Mesothelial cell of epicardium (in vitro differentiated cells): ENCODE measurements at places on chromosomes 1 and 21.

GRCh38 chr1:199979071-199979470, 48.4 kb upstream of the NR5A2 start:
- no peaks in the 10 kb centered on the region for H3K27me3 ChIP-seq
- H3K4me3 ChIP-seq, result no peak overlapping the region
- H3K36me3 ChIP-seq, result no peaks in the 10 kb centered on the region
- H3K4me1 ChIP-seq, result peaks cover 10% of the 10 kb centered on the region
- no peak overlapping the region for H3K27ac ChIP-seq

- H3K4me3 ChIP-seq, result peak overlapping the region; percentile 55
- peaks cover 50% of the 10 kb centered on the region for H3K4me1 ChIP-seq
- no peaks in the 10 kb centered on the region for H3K36me3 ChIP-seq
- peak overlapping the region; percentile 99 for H3K27ac ChIP-seq
Measured at GRCh38 chr1:183331091-183331742, 87.0 kb downstream of the NMNAT2 start.

DNA sequence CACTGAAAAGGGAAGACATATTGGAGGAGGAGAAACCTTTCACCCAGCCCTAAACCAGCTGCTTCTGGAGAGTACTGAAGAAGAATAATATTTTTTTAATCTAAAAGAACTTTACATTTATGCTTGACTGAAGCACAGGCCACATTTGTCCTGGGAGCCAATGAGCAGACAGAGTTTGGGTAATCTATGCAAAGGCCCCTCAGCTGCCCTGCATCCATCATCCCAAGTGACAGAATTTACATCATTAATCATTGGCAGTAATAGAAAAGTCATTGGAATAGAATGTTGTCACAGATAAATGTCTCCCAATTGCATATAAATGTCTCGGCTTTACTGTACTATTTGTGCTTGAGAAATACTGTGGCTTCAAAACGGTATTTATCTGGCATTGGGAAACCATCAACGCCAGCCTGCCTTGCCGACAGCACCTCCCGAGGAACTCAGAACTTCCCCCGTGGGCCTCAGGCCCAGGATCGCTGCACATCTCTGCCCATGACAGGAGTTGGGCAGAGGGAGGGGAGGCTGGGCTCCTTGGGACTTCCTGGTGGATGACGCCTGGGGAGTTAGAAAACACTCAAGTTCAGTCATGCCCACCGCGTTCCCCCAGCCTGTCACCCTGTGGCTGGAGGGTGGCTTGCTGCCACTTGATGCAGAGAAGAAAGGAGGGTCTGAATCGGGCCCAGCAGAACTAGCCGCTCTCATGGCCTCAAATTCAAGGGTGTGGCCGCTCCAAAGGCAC, 133.1 kb downstream of the CAMTA1 start:
- peak overlapping the region; percentile 59 for H3K27ac ChIP-seq
- H3K27me3 ChIP-seq, result peaks cover 1% of the 10 kb centered on the region
- H3K4me3 ChIP-seq, result no peak overlapping the region
- H3K4me1 ChIP-seq, result peaks cover 31% of the 10 kb centered on the region

- H3K27ac ChIP-seq, result no peak overlapping the region
- no peak for DNase-seq
- no peaks in the 10 kb centered on the region for H3K4me1 ChIP-seq
- no peak overlapping the region for H3K4me3 ChIP-seq
- H3K36me3 ChIP-seq, result peaks cover 3% of the 10 kb centered on the region
Measured at GRCh38 chr1:19689085-19689757, 24.5 kb downstream of the HTR6 start.

GRCh38 chr1:214445831-214446614, 105.4 kb downstream of the PTPN14 start:
- H3K4me3 ChIP-seq, result no peak overlapping the region
- H3K27me3 ChIP-seq, result no peaks in the 10 kb centered on the region
- peaks cover 63% of the 10 kb centered on the region for H3K4me1 ChIP-seq

DNA sequence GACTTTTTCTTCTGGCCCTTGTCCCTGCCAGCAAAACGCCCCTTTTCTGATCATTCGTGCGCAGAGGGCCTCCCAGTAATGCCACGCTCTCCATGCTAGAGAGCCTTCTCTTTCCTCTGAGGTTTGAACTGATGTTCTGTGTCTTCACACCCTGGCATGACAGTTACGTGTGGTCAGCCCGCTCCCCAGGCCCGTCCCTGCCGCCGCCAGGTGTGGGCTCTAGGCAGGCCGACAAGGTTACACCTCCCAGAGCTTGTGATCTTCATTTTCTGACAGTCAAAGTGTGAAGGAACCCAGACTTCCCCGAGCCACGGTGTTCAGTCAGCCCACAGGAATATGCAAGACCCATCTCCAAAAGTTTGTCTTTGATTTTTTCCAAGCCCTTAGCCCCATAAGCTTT, 265.6 kb downstream of the TM2D1 start:
- peaks cover 28% of the 10 kb centered on the region for H3K36me3 ChIP-seq
- H3K27me3 ChIP-seq, result no peaks in the 10 kb centered on the region
- H3K4me1 ChIP-seq, result peaks cover 55% of the 10 kb centered on the region
- H3K4me3 ChIP-seq, result no peak overlapping the region
- no peak for DNase-seq

GRCh38 chr1:33872683-33873082, 8.8 kb downstream of the HMGB4 start:
- no peaks in the 10 kb centered on the region for H3K36me3 ChIP-seq
- no peak overlapping the region for H3K4me3 ChIP-seq
- no peak overlapping the region for H3K27ac ChIP-seq
- H3K27me3 ChIP-seq, result peaks cover 51% of the 10 kb centered on the region
- DNase-seq, result no peak

DNA sequence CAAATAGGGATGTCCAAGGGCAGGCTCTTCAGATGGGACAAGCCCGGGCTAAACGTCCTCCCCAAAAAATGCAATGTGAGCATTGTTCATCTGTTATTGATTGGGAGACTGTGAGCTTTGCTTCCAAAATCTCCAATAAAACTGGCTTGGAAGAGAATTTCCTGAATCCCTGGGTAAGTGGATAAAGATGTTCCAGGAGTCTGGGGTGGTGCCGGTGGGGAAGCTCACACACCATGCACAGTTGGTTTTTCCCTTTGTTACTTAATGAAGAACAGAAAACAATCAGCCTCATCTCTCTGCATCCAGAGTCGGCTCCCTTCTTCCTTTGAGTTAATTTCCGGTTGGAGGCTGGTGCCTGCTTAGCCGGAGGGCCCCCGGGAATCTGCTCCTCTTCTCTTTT, 72.1 kb upstream of the ZBTB40 start:
- H3K4me1 ChIP-seq, result no peaks in the 10 kb centered on the region
- no peaks in the 10 kb centered on the region for H3K36me3 ChIP-seq
- peak overlapping the region; percentile 16 for H3K27ac ChIP-seq
- no peak overlapping the region for H3K4me3 ChIP-seq
- no peak for DNase-seq

DNA sequence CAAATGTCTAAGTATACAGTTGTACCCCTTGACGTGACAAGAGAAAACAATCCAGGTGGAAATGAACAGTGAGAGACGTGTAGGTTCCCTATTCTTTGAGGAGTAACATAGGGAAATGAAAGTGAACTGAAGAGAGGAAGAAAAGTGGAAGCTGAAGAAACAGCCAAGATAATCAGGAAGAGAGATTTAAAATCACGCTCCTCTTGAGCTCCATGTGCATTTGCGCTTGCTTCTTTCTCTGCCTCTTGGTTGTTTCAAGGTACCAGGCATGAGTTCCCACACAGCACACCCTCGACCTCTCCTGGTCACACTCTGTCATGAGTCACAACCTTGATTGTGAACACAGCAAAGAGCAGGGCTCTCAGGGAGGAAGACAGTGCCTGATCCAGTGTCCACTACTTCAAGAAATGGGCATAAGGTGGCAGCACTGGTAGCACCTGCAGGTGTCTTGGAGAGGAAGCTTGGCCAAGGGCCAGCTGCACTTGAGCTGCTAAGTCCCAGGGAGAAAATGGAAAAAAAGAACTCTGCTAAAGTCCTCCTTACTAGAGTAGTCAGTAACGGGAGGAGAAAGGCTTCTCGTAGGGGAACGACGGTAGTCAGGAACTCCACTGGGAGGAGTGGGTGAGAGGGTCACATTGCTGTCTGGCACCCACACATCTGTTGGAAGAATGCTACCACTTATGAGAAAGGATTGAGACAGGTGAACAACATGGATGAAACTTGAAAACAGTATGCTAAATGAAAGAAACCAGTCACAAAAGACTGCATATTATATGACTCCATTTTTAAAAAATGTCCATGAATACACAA, 18.3 kb upstream of the ARID1A start:
- peak; percentile 64 for DNase-seq
- H3K4me1 ChIP-seq, result peaks cover 8% of the 10 kb centered on the region
- H3K27me3 ChIP-seq, result peaks cover 1% of the 10 kb centered on the region
- H3K4me3 ChIP-seq, result no peak overlapping the region

GRCh38 chr1:48261881-48262400, 39.4 kb downstream of the SLC5A9 start:
- DNase-seq, result no peak
- no peak overlapping the region for H3K27ac ChIP-seq
- no peaks in the 10 kb centered on the region for H3K36me3 ChIP-seq
- peaks cover 19% of the 10 kb centered on the region for H3K27me3 ChIP-seq
- no peaks in the 10 kb centered on the region for H3K4me1 ChIP-seq

GRCh38 chr1:94237291-94238226, at the start of gene ARHGAP29:
TSS of gene ARHGAP29 (minus strand) at chr1:94237584. CDS start at chr1:94231611, 5,973 bp downstream.
- H3K4me1 ChIP-seq, result peaks cover 53% of the 10 kb centered on the region
- H3K36me3 ChIP-seq, result no peaks in the 10 kb centered on the region
- peak; percentile 83 for DNase-seq
- peak within 1 kb of the TSS; percentile 86 for H3K4me3 ChIP-seq
- H3K27ac ChIP-seq, result peak within 1 kb of the TSS; percentile 94
- H3K27me3 ChIP-seq, result no peaks in the 10 kb centered on the region

- no peak for DNase-seq
- no peaks in the 10 kb centered on the region for H3K27me3 ChIP-seq
- peak overlapping the region; percentile 57 for H3K27ac ChIP-seq
- peaks cover 18% of the 10 kb centered on the region for H3K4me1 ChIP-seq
Measured at GRCh38 chr21:18832950-18833349, 429.4 kb upstream of the TMPRSS15 start.

DNA sequence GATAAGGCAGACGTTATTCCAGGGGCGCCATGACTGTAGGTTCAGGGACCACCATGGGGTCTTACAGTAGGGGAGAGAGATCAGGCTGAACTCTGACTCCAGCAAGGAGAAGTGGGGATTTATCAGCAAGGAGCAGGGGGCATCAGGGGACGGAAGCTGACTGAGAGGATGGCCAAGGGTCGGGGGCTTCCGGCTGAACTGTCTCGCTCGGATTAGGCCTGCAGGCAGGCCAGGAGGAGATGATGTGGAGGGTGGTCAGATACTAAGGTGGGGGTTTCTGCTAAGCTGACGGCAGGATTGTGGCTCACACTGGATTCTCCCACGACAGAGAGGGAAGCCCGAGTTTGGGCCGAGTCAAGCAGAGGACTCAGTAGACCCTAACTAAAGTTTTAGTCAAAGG, 186.9 kb upstream of the VAMP3 start:
- no peak for DNase-seq
- H3K27ac ChIP-seq, result no peak overlapping the region
- peaks cover 8% of the 10 kb centered on the region for H3K27me3 ChIP-seq
- H3K4me3 ChIP-seq, result no peak overlapping the region
- H3K36me3 ChIP-seq, result no peaks in the 10 kb centered on the region
- H3K4me1 ChIP-seq, result peaks cover 4% of the 10 kb centered on the region

- no peak overlapping the region for H3K4me3 ChIP-seq
- no peak for DNase-seq
- H3K4me1 ChIP-seq, result peaks cover 18% of the 10 kb centered on the region
Measured at GRCh38 chr1:198558402-198558801, 17.9 kb upstream of the ATP6V1G3 start.

DNA sequence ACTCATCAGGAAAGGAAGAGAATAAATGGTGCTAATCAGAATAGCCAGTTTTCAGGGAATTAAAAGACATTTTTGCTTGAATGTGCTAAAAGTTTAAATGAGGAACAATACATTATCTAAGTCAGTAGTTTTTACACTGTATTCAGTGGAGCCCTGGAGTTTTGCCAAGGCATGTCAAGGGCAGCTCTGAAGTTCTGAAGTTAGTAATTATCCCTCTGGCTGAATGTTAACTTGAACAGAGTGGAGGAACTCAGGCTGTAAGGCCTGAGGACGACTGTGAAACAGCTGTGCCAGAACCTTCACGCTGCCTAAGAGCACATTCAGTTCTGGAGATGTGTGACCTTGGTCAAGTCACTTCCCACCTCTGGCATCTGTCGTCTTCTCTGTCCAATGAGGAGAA, 68.1 kb downstream of the EDEM3 start:
- no peak overlapping the region for H3K4me3 ChIP-seq
- H3K4me1 ChIP-seq, result peaks cover 6% of the 10 kb centered on the region
- peak overlapping the region; percentile 15 for H3K27ac ChIP-seq
- no peaks in the 10 kb centered on the region for H3K27me3 ChIP-seq

DNA sequence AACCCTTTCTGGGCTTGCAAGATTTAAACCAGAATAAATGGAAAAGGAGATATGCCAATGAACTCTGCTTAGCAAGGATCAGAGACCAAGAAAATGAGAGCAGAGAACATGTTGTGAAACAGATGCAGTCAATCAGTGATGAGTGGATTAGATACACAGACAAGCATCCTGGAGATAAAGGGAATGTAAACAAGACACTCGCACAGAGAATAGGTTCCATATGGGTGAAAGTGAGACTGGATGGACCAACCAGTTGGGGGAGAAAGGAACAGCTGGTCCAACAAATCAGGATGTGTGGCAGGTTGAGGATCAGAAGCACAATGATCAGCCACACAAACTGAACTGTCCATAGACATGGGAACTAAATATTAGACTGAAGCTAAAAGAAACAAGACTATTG, 338.2 kb downstream of the ASTN1 start:
- no peaks in the 10 kb centered on the region for H3K36me3 ChIP-seq
- H3K4me1 ChIP-seq, result peaks cover 12% of the 10 kb centered on the region
- no peak overlapping the region for H3K27ac ChIP-seq
- DNase-seq, result no peak
- H3K4me3 ChIP-seq, result no peak overlapping the region
- H3K27me3 ChIP-seq, result no peaks in the 10 kb centered on the region

DNA sequence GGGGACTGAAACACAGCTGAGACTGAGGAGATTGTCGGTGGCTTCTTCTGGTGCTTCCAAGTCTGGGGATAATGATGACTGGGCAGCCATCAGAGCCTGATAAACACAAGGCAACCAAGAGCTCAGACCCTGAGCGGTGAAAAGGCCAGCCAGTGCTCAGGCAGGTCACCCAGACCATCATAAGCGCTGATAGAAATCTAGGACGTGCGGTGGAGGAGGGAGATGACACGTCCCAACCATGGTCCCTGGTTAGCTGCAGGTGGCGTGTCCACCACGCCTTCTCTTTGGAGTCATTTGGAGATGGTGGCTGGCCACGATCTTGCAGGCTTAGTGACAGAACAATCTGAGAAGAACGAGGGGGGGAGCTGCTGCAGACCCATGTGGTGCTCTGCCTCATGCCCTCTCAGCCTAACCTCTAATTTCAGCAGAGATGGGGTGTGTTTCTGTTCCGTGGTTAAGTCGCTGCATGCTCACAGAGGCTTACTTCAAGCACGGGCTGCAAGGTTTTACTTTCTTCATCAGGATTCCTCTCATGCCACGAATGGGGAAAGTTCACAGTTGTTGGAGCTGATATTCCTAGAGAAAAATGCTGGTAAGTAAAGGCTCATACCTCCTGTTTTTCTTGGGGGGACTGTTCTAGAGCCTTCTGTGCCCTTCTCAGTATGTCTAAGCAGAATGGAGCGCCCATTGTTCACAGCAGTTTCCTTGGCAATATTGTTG, 17.4 kb upstream of the IGSF5 start:
- H3K27me3 ChIP-seq, result no peaks in the 10 kb centered on the region
- H3K27ac ChIP-seq, result no peak overlapping the region
- H3K36me3 ChIP-seq, result peaks cover 31% of the 10 kb centered on the region
- DNase-seq, result no peak
- H3K4me3 ChIP-seq, result no peak overlapping the region
- H3K4me1 ChIP-seq, result peaks cover 16% of the 10 kb centered on the region
